Osteocyte (in vitro differentiated cells): ENCODE measurements at places on chromosomes 7 and 10.

DNA sequence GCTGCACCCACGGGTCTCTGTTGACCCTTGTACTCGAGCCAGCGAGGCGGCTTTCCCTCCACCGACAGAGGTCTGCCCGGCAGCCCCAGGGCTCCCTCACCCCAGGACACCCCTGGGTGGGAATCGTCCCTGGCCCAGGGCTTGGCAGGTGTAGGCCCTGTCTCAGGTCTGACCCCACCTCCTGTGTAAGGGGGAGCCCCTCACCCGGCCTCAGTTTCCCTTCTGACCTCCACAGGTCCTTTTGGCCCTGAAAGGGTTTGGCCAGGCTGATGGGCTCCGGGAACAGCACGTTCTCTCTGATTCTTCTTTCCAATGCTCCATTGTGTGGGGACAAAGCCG is 25.0 kb upstream of the ELFN1 start:
- no peak overlapping the region for H3K4me3 ChIP-seq
- H3K36me3 ChIP-seq = no peaks in the 10 kb centered on the region
- H3K4me1 ChIP-seq = peaks cover 4% of the 10 kb centered on the region
- no peak overlapping the region for H3K27ac ChIP-seq
- no peak for DNase-seq
- peaks cover 20% of the 10 kb centered on the region for H3K27me3 ChIP-seq

DNA sequence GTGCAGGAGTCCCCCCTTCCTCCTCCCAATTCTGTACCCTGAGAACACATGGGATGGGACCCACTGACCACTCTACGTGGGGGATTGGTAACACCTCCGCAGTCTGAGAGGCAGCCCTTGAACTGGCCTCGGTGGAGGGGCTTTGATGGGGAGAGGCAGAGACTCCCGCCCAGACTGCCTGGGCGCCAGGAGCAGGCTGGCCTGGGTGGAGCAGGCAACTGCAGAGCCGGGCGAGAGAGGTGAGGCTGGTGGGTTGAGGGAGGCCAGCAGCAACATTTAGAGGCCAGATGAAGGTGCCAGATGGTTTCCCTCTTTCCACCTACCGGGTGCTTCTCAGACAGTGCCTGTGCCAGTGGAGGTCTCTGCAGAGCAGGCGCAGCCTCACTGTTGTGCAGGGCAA is 30.7 kb upstream of the ZNF467 start:
- H3K27me3 ChIP-seq = peaks cover 8% of the 10 kb centered on the region
- H3K27ac ChIP-seq = no peak overlapping the region
- H3K36me3 ChIP-seq = no peaks in the 10 kb centered on the region
- no peaks in the 10 kb centered on the region for H3K4me1 ChIP-seq
- no peak overlapping the region for H3K4me3 ChIP-seq
- no peak for DNase-seq

- no peak overlapping the region for H3K4me3 ChIP-seq
- peak overlapping the region; percentile 87 for H3K27ac ChIP-seq
- no peaks in the 10 kb centered on the region for H3K36me3 ChIP-seq
- no peaks in the 10 kb centered on the region for H3K27me3 ChIP-seq
Observed at GRCh38 chr7:17144322-17144721, 154.1 kb upstream of the AHR start.

DNA sequence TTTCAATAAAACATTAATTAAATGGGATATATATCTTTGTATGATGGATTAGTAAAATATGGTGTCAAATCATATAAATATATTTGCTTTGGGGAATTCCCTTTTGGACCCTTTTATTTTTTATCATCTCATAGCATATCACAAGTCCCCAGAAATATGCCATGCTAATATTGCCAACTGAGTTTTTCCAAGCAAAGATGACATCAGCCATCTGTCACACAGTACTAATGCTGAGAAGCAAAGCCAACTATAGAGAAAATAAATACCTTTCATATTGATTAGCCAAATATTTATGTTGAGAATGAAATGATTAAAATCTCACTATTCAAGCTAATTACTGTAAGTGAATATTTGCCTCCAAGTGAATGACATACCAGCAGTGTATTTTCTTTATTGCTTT is 575.3 kb downstream of the ETV1 start:
- H3K36me3 ChIP-seq = no peaks in the 10 kb centered on the region
- no peak overlapping the region for H3K27ac ChIP-seq
- H3K4me1 ChIP-seq = peaks cover 2% of the 10 kb centered on the region
- DNase-seq = no peak
- H3K27me3 ChIP-seq = no peaks in the 10 kb centered on the region

GRCh38 chr7:116249969-116250553 is 39.7 kb downstream of the TES start:
- H3K4me3 ChIP-seq = no peak overlapping the region
- H3K27ac ChIP-seq = peak overlapping the region; percentile 71
- H3K27me3 ChIP-seq = no peaks in the 10 kb centered on the region
- DNase-seq = no peak

DNA sequence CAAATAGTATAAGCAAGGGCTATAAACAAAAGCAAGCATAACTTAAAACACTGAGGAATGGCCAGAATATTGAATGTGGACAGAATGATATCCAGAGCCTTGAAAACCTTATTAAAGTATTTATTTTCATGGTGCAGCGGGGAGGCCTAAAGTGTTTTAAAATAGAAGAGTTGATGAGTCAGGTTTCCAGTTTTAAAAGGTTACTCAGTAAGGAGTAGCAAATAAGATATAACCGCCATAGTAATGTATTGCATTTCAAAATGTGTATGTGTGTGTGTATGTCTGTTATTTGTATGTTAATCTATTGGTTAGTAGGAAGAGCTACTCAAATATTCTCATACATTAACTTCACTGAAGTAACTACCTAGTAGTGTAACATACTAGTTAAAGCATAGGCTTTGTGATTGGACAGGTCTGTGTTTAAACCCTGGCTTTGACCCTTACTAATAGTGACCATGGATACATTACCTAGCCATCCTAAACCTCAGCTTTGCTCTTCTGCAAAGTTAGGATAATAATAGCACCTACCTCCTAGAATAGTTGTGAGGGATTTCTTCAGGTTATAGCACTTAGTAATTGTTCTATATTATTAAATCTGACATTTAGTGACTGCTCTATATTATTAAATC is 16.9 kb downstream of the CUTC start:
- H3K27me3 ChIP-seq = no peaks in the 10 kb centered on the region
- H3K27ac ChIP-seq = no peak overlapping the region
- no peaks in the 10 kb centered on the region for H3K4me1 ChIP-seq
- no peak overlapping the region for H3K4me3 ChIP-seq

DNA sequence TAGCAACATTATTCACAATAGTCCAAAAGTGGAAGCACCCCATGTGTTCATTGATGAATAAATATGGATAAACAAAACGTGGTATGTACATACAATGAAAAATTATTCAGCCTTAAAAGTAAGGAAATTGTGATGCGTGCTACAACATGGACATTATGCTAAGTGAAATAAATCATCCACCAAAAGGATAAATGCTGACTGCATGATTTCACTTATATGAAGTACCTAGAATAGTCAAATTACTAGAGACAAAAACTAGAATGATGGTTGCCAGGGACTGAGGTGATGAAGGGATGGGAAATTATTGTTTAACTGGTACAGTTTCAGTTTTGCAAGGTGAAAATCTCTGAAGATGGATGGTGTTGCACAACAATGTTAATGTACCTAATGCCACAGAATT is 56.6 kb downstream of the THSD7A start:
- H3K27me3 ChIP-seq = no peaks in the 10 kb centered on the region
- no peaks in the 10 kb centered on the region for H3K4me1 ChIP-seq
- H3K36me3 ChIP-seq = no peaks in the 10 kb centered on the region
- DNase-seq = no peak

- peaks cover 47% of the 10 kb centered on the region for H3K4me1 ChIP-seq
- H3K27ac ChIP-seq = no peak overlapping the region
- H3K36me3 ChIP-seq = no peaks in the 10 kb centered on the region
Observed at GRCh38 chr10:32317795-32318357, 29.1 kb downstream of the EPC1 start.

- peaks cover 42% of the 10 kb centered on the region for H3K4me1 ChIP-seq
- no peak overlapping the region for H3K4me3 ChIP-seq
- H3K27me3 ChIP-seq = no peaks in the 10 kb centered on the region
- peaks cover 14% of the 10 kb centered on the region for H3K36me3 ChIP-seq
Observed at GRCh38 chr7:55478700-55479099, 93.6 kb downstream of the VOPP1 start.

DNA sequence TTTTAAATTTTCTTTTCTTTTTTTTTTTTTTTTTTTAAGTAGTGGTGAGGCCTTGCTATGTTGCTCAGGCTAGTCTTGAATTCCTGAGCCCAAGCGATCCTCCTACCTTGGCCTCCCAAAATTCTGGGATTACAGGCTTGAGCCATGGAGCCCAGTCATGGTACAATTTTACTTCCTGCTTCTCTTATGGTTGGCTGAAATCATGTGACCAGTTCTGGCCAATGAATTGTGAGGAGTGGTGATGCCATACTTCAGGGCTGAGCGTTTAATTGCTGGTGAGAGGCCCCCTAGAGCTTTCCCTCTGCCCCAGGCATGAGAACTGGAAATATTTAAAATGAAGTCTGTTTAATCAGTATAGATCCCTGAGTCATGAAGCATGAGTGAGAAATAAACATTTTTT is 22.2 kb upstream of the BAIAP2L1 start:
- H3K27ac ChIP-seq = no peak overlapping the region
- H3K4me3 ChIP-seq = no peak overlapping the region
- DNase-seq = no peak
- peaks cover 12% of the 10 kb centered on the region for H3K4me1 ChIP-seq
- peaks cover 9% of the 10 kb centered on the region for H3K27me3 ChIP-seq

DNA sequence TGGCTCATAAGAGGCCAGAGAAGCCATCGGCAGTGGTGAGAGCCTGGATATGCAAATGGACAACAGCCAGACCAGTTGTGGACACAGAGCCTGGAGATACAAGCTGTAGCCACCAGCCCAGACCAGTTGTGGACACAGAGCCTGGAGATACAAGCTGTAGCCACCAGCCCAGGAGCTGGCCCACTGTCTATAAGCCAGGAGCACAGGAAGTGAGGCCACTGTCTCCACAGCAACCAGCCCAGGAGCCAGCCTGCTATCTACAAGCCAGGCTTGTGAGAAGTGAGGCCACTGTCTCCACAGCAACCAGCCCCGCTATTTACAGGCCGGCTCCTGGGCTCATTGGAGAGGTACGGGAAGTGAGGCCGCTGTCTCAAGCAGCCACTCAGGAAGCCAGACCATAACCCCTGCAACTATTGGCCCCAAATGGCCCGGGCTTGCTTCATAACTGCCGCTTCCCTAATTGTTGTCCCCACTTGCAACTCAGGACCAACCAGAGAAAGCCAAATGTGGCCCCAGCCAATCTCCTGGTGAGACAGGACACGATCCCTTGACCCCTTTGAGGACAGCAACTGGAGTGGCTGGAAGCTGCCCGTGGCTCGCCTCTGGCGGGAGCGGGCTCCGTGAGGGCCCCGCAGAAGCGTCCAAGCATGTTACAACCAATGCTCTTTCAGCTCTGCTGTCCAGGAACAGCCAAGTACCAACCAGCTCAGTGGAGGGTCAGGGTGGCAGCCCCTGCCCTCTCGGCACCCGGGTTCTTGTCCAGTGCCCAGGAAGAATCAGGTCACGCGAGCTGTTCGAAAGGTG is 44.1 kb upstream of the CNPY1 start:
- H3K4me3 ChIP-seq = no peak overlapping the region
- no peak overlapping the region for H3K27ac ChIP-seq
- H3K36me3 ChIP-seq = no peaks in the 10 kb centered on the region
- peaks cover 13% of the 10 kb centered on the region for H3K27me3 ChIP-seq
- H3K4me1 ChIP-seq = no peaks in the 10 kb centered on the region
